ENCODE measurements at places on chromosomes 12 and 14.
A peak's percentile ranks its signal among the peaks of the same experiment; 100 is the strongest.

- DNase-seq: no peak
These were observed 85.0 kb downstream of the PIWIL1 start for GRCh38 chr12:130422676-130423075.

DNA sequence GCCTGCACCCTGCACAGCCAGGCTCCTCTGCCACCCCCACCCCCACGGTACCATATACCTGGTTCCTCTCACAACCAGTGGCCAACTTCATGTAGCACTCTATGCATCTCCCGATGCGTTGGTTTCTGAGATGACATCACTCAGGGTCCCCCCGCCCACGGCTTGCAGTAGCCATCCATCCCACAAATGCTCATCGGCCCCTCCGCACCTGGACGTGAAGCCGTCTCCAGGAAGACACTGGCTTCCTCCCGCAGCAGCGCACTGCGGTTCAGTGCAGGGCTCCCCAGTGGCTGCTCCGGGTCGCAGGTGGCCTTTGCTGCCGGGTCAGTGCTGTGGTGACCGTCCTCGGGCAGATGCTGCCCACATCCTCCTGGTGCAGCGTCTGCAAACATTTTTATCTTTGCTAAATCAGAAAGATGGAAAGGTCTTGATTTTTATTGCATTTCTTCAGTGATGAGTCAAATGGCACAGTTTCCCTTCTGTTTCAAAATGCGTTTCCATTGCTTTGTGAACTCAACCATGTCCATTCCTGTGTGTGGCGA is 27.5 kb upstream of the MMP17 start:
- no peak for DNase-seq

- DNase-seq: no peak
These were observed 12.4 kb downstream of the PAPLN start for GRCh38 chr14:73249564-73250316.

GRCh38 chr14:104676694-104677511 is 12.5 kb upstream of the INF2 start:
- DNase-seq: peak; percentile 63

GRCh38 chr12:131699434-131699833 is 11.5 kb upstream of the SFSWAP start:
- DNase-seq: no peak

- DNase-seq: no peak
These were observed 105.2 kb upstream of the SYT1 start for GRCh38 chr12:78759367-78759766.

DNA sequence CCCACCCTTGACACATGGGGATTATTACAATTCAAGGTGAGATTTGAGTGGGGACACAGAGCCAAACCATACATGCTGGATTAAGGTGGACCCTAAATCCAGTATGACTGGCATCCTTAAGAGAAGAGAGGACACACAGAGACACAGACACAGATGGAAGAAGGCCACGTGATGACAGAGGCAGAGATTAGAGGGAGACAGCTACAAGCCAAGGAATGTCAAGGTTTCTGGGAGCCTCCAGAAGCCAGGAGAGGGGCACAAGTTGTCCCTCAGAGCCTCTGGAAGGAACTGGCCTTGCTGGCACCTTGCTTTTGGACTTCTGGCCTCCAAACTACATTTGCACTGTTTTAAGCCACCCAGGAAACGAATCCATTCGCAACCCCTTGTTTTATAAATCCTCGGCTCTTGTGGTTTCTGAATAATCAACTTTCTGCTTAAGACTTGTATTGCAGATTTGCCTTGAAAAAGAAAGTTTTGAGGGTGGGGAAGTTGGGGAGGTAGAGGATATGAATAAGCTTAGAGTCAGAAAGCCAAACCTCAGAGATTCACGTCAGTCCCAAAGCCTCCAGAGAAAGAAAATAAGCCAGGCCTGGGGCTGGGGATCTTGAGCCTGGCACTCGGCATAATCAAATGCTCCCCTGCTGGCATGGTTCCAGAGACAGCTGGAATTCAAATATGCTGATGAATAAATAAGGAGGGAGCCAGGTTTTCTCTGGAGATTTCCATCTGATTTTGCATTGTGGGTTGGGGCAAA is 224.2 kb upstream of the PWP1 start:
- DNase-seq: no peak

DNA sequence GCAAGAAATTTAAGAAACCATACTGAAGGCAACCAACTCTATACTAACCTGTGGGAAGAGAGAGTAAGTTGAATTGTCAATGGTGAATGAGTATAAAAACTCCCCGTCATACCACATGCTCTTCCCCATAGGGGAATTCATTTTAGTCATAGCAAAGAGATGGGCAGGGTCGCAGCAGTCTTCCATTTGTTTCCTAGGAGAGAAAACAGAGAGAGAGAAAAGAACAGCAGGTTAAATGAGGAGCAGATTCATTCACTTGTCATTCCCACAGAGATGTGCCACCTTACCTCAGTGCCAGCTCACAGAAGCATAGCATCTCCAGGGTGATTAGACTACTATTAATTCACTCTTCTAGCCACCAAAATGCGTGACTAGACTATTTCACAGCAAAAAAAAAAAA is 47.4 kb downstream of the ST8SIA1 start:
- DNase-seq: no peak

- DNase-seq: no peak
These were observed 11.1 kb downstream of the KRT85 start for GRCh38 chr12:52356031-52356761.
